ENCODE measurements at places on chromosomes 6 and 20. TPM values are rescaled to one million over a fixed set of nuclear protein-coding genes. Genes with fewer than 3 reads are reported as not detected.

DNA sequence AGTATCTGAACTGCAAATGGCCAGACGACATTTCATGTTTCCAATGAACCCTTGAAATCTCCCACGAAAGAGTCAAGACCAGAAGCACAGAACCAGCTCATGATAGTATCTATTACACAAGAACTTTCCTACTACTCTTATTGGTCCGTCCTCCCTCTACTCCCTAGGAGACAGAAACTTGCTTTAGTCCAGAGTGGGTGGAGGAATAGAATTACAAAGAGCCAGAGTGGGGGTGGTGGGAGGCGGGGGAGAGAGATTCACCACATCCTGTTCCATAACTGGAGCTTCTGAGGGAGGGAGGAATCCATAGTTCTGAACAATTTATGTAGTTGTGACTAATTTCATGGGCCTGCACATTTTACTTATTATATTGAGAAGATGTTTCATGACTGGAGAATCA lies 18.5 kb upstream of the WFDC10A start:
- no peak overlapping the region for H3K27ac ChIP-seq
- no peak overlapping the region for H3K4me3 ChIP-seq
- no peaks in the 10 kb centered on the region for H3K36me3 ChIP-seq
- peak; percentile 86 for DNase-seq
- H3K4me1 ChIP-seq = no peaks in the 10 kb centered on the region
- no peaks in the 10 kb centered on the region for H3K27me3 ChIP-seq

GRCh38 chr6:101477436-101477835 lies 83.9 kb downstream of the GRIK2 start:
- no peak for DNase-seq
- no peak overlapping the region for H3K4me3 ChIP-seq

Gene OOEP
- total RNA-seq = not detected

DNA sequence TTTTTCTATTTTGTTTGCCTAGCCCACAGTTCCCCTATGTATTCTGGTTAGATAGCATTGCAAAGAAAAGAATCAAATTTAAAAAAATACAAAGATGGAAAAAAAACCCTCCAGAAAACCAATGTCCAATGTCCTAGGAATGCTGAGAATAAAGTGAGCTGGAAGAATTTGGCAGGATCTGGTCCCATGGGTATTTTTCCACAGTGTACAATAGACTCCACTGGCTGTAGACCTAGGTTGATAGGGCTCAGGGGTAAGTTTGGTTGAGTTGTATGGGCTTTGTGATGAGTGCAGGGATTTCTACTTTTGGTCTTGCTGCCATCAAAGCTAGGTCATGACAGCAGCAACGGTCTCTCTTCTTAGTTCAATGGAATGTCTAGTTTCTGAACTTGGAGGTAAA lies 41.5 kb downstream of the SLC22A2 start:
- no peak overlapping the region for H3K27ac ChIP-seq
- H3K36me3 ChIP-seq = no peaks in the 10 kb centered on the region
- H3K27me3 ChIP-seq = no peaks in the 10 kb centered on the region
- no peak for DNase-seq

- H3K4me3 ChIP-seq = no peak overlapping the region
- H3K27ac ChIP-seq = no peak overlapping the region
- H3K27me3 ChIP-seq = no peaks in the 10 kb centered on the region
- H3K4me1 ChIP-seq = no peaks in the 10 kb centered on the region
Measured at GRCh38 chr6:144922120-144922722, 637.1 kb downstream of the UTRN start.

GRCh38 chr20:7926767-7927166 lies 13.5 kb downstream of the HAO1 start:
- peak; percentile 28 for DNase-seq
- H3K27ac ChIP-seq = no peak overlapping the region
- H3K4me3 ChIP-seq = no peak overlapping the region
- H3K4me1 ChIP-seq = peaks cover 11% of the 10 kb centered on the region
- H3K27me3 ChIP-seq = no peaks in the 10 kb centered on the region
- H3K36me3 ChIP-seq = no peaks in the 10 kb centered on the region

DNA sequence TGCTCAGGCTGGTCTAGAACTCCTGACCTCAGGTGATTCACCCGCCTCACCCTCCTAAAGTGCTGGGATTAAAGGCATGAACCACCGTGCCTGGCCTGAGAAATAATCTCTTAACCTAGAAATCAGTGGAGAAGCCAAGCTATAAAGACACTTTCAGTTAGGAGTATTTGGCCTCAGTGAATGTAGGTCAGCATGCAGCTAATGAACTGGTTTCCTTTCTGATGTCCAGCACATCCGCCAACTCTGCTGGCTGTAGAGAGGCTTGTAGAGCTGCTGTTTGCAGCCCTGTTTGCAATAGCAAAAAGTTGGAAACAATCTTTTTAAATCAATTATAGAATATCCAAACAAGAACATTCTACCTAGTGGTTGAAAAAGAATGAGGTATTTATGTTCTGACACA lies 42.4 kb upstream of the ELOVL5 start:
- H3K36me3 ChIP-seq = no peaks in the 10 kb centered on the region
- DNase-seq = no peak
- H3K27ac ChIP-seq = no peak overlapping the region
- no peak overlapping the region for H3K4me3 ChIP-seq
- H3K27me3 ChIP-seq = no peaks in the 10 kb centered on the region

- DNase-seq = no peak
- H3K4me1 ChIP-seq = no peaks in the 10 kb centered on the region
- H3K36me3 ChIP-seq = no peaks in the 10 kb centered on the region
Measured at GRCh38 chr20:4813863-4814695, 92.4 kb downstream of the PRND start.

DNA sequence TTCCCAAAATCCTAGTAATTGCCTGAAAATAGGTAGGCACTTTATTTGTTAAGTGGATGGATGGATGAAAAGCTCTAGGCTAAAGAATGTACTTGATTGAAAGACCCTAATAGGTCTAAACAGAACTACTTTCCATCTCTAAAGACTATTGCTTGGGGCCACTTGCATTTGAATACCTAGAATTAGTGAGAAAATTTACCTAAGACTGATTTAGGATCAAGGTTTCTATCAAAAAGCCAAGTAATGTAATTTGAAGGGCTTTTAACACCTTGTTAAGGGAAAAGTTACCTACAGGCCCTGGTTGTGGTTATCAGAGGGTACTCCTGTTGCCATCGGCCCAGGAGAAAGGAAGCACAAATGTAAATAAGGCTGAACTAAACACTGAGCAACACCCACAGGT lies 580.7 kb downstream of the LMBRD1 start:
- DNase-seq = no peak
- H3K36me3 ChIP-seq = no peaks in the 10 kb centered on the region
- H3K27me3 ChIP-seq = no peaks in the 10 kb centered on the region
- H3K4me3 ChIP-seq = no peak overlapping the region

- H3K4me1 ChIP-seq = no peaks in the 10 kb centered on the region
- no peak overlapping the region for H3K27ac ChIP-seq
- H3K4me3 ChIP-seq = no peak overlapping the region
- DNase-seq = no peak
Measured at GRCh38 chr20:16261733-16262273, 311.4 kb downstream of the KIF16B start.

Gene DOK5
- total RNA-seq = 0.82 TPM

Gene CASS4
- total RNA-seq = 2.3 TPM

Gene CCDC167
- total RNA-seq = 24.0 TPM

Gene SAPCD1
- 1.2 TPM for total RNA-seq

DNA sequence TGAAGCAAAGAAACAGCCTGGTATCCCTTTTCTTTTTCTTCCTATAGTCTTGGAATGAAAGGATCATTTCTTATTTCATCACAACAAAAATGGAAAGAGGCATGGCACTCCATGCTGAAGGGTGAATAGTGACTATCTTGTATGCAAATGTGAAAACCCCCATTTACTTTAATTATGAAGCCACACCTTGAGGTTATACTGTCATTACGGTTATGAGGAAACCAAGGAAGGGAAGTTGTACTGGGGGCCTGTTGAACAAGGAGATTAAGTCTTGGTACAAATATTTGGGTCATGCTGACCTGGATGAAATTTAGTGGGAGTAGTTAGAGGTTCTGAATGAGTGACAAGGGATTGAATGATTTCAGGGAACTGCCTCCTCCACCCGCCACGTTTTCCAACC lies 8.7 kb upstream of the STXBP5 start:
- H3K27ac ChIP-seq = no peak overlapping the region
- no peaks in the 10 kb centered on the region for H3K36me3 ChIP-seq
- peaks cover 5% of the 10 kb centered on the region for H3K4me1 ChIP-seq
- no peak overlapping the region for H3K4me3 ChIP-seq
- DNase-seq = no peak
- H3K27me3 ChIP-seq = no peaks in the 10 kb centered on the region

DNA sequence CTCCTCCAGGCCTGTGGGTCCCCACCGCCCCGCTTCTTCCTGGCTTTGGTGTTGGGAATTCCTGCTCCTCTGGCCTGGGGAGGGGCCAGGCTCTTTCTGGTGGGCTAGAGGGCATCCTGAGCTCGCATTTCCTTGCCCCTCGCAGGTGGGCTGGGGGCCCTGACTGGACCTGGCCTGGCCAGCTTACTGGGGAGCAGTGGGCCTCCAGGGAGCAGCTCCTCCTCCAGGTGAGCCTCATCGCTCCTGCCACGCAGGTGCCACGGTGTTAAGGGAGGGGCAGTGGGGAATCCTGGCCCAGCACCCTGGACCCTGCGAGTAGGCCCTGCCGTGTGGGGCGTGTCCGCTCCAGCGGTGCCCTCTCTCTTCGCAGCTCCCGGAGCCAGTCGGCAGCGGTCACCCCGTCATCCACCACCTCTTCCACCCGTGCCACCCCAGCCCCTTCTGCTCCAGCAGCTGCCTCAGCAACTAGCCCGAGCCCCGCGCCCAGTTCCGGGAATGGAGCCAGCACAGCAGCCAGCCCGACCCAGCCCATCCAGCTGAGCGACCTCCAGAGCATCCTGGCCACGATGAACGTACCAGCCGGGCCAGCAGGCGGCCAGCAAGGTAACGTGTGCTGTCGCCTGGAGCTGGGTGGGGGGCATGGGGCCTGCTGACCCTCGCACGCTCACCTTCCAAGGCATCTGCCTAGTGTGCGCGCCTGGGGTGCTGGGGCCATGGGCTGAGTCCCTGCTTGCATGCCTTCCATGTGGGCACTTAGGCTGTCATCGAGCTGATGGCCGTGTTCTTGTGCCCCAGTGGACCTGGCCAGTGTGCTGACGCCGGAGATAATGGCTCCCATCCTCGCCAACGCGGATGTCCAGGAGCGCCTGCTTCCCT lies 4.7 kb downstream of the ADRM1 start:
- H3K36me3 ChIP-seq = peaks cover 14% of the 10 kb centered on the region
- H3K27me3 ChIP-seq = no peaks in the 10 kb centered on the region
- peaks cover 19% of the 10 kb centered on the region for H3K4me1 ChIP-seq
- no peak overlapping the region for H3K4me3 ChIP-seq

GRCh38 chr6:119280668-119281067 lies 68.9 kb downstream of the MAN1A1 start:
- no peak overlapping the region for H3K27ac ChIP-seq
- H3K4me3 ChIP-seq = no peak overlapping the region
- H3K27me3 ChIP-seq = no peaks in the 10 kb centered on the region
- peaks cover 4% of the 10 kb centered on the region for H3K4me1 ChIP-seq
- DNase-seq = peak; percentile 31

- no peaks in the 10 kb centered on the region for H3K36me3 ChIP-seq
- no peak for DNase-seq
- H3K4me3 ChIP-seq = no peak overlapping the region
- no peaks in the 10 kb centered on the region for H3K4me1 ChIP-seq
- no peak overlapping the region for H3K27ac ChIP-seq
- no peaks in the 10 kb centered on the region for H3K27me3 ChIP-seq
Measured at GRCh38 chr6:39765508-39766065, 26.6 kb upstream of the DAAM2 start.

DNA sequence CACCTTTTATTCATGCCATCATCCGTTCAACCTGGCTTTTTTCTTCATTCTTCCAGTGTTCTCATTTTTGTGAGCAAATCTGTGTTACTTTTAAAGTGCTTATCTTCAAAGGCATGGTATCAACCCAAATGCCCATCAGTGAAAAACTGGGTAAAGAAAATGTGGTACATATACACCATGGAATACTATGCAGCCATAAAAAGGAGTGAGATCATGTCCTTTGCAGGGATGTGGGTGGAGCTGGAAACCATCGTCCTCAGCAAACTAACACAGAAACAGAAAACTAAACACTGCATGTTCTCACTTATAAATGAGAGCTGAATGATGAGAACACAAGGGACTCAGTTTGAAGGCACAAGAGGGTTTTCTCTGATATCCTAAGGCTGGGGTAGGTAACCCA lies 130.3 kb downstream of the CCDC170 start:
- no peak for DNase-seq
- H3K4me1 ChIP-seq = peaks cover 5% of the 10 kb centered on the region
- no peak overlapping the region for H3K27ac ChIP-seq
- no peak overlapping the region for H3K4me3 ChIP-seq
- H3K27me3 ChIP-seq = no peaks in the 10 kb centered on the region
- H3K36me3 ChIP-seq = no peaks in the 10 kb centered on the region

DNA sequence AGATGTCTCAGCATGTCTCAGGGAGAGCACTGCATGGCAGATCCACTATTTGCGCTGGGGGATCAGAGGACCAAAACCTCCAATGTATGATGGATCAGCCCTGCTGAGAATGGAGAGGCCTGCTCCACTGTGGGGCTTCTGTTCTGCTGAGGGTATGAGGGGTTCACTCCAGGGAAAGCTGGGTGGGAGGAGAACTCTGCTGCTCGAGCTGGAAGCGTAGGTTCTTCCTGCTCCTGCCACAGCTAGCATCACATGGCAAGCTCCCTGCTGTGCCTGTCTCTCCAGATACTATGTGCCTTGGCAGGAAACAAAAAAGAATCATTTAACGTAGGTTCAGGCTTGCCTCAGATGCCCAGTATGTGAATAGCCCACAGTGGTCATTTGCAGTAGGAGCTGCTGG lies 105.8 kb downstream of the EPM2A start:
- no peaks in the 10 kb centered on the region for H3K4me1 ChIP-seq
- no peaks in the 10 kb centered on the region for H3K27me3 ChIP-seq

DNA sequence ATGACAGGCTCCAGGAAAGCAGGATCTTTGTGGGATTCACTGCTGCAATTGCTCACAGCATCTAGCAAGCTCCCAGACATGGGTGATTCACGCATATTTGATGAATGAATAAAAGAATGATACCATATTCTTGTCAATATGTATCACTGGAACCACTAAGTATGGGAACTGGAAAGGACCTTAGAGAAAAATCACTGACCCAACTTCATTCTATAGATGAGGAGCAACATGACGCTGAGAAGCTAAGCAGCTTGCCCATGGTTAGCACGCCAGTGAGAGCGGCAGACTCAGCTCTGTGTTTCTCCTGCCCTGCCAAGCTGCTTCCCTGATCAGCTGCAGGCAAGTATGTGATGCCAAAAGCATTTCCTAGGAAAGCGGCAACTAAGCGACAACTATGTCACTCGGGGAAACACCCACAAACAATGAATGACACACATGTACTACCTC lies 66.8 kb downstream of the PPP1R3G start:
- no peaks in the 10 kb centered on the region for H3K36me3 ChIP-seq
- peak overlapping the region; percentile 91 for H3K27ac ChIP-seq
- peak overlapping the region; percentile 35 for H3K4me3 ChIP-seq
- DNase-seq = peak; percentile 87
- H3K27me3 ChIP-seq = no peaks in the 10 kb centered on the region

DNA sequence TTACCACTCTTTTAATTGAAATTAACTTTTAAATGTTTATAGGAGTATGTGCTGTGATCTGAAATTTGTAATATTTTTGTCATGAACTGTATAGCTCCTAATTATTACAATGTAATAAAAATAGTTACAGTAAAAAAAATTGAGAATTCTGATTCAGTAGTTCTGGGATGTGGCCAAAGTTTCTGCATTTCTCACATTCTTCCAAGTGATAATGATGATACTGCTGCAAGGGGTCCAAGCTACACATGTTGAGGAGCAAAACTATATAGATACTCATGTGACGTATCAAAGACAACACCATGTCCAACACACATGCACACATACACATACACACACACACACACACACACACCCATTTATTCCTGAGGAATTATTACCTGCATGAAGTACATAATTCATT lies 71.0 kb upstream of the FAM83B start:
- DNase-seq = peak; percentile 6
- H3K4me1 ChIP-seq = no peaks in the 10 kb centered on the region
- H3K4me3 ChIP-seq = no peak overlapping the region
- H3K27me3 ChIP-seq = no peaks in the 10 kb centered on the region
